ENCODE measurements at places on chromosomes 5 and 9. TPM values are rescaled to one million over a fixed set of nuclear protein-coding genes. Genes with fewer than 3 reads are reported as not detected.

Gene SAPCD2
- total RNA-seq: 0.84 TPM

- no peak overlapping the region for H3K4me3 ChIP-seq
- no peaks in the 10 kb centered on the region for H3K27me3 ChIP-seq
- no peak overlapping the region for H3K27ac ChIP-seq
- no peaks in the 10 kb centered on the region for H3K36me3 ChIP-seq
- H3K4me1 ChIP-seq: no peaks in the 10 kb centered on the region
Observed at GRCh38 chr5:4531756-4532704, 608.1 kb upstream of the ADAMTS16 start.

Gene PSD2
- total RNA-seq: not detected

Gene ARAP3
- total RNA-seq: 42.4 TPM

GRCh38 chr9:114958021-114958843, 27.8 kb upstream of the TNFSF8 start:
- no peaks in the 10 kb centered on the region for H3K27me3 ChIP-seq
- H3K4me3 ChIP-seq: peak overlapping the region; percentile 2
- peak overlapping the region; percentile 70 for H3K27ac ChIP-seq
- no peaks in the 10 kb centered on the region for H3K36me3 ChIP-seq
- peak; percentile 79 for DNase-seq

Gene IFNK
- total RNA-seq: not detected

- H3K36me3 ChIP-seq: peaks cover 44% of the 10 kb centered on the region
- peaks cover 44% of the 10 kb centered on the region for H3K4me1 ChIP-seq
Observed at GRCh38 chr5:149550268-149550583, 1.0 kb downstream of the CSNK1A1 start.

DNA sequence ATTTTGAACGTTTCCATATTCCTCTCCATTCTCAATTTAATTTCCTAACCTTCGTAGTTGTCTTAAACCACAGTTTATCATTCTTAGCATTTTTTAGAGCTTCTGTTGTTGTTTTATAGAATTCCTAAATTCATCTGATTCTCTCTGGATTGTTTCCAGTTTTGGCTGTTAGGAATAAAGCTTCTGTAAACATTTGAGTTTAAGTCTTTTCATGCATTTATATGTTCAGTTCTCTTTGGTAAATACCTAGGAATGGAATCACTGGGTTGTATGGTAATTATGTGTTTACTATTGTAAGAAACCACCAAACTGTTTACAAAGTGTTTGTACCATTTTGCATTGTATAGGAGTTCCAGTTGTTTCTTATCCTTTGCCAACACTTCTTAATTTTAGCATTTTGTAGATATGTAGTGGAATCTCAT, 29.7 kb downstream of the GPR21 start:
- H3K36me3 ChIP-seq: peaks cover 29% of the 10 kb centered on the region
- H3K27ac ChIP-seq: no peak overlapping the region
- no peak overlapping the region for H3K4me3 ChIP-seq
- DNase-seq: no peak
- no peaks in the 10 kb centered on the region for H3K27me3 ChIP-seq
- H3K4me1 ChIP-seq: no peaks in the 10 kb centered on the region

Gene GCNT4
- 2.8 TPM for total RNA-seq

GRCh38 chr9:36118706-36119105, 17.8 kb upstream of the GLIPR2 start:
- no peaks in the 10 kb centered on the region for H3K4me1 ChIP-seq
- no peak overlapping the region for H3K4me3 ChIP-seq
- H3K36me3 ChIP-seq: peaks cover 13% of the 10 kb centered on the region

Gene TMC1
- total RNA-seq: not detected

Gene UNC13B
- total RNA-seq: 92.1 TPM

DNA sequence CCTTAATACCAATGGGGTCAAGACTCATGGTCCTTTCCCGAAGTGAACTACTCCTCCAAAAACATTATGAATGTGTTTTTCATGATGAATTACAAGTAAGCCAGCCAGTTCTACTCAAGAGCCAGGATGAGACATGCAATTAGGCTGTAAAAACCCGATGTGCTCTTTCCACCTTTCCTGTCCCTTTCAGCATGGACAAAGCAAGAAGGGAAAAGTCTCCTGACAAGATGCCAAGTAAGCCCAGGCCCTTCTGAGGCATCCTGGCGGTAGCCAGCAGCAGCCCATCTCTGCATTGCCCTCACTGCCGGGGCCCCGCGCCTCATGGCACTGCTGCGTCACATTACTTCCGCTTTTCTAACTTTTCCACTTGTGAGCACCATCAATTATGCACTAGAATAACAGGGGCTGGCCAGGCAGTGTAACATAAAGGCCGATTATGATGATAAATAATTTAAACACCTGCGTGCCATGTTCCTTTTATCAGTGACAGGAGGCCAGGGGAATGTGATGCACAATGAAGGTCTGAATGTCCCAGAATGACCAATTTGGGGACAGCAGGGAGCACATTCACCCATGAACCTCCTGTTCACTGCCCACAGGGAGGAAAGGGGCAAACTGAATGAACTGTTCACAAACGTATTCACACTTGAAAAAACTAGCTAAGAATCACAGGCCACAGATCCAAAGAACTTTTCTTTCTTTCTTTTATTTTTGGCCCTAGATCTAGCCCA, 37.4 kb downstream of the EFNA5 start:
- no peak overlapping the region for H3K4me3 ChIP-seq
- no peaks in the 10 kb centered on the region for H3K36me3 ChIP-seq
- H3K27me3 ChIP-seq: no peaks in the 10 kb centered on the region
- no peak for DNase-seq
- no peak overlapping the region for H3K27ac ChIP-seq
- no peaks in the 10 kb centered on the region for H3K4me1 ChIP-seq

- no peaks in the 10 kb centered on the region for H3K36me3 ChIP-seq
- no peak for DNase-seq
- no peak overlapping the region for H3K4me3 ChIP-seq
- H3K27ac ChIP-seq: no peak overlapping the region
- no peaks in the 10 kb centered on the region for H3K27me3 ChIP-seq
Observed at GRCh38 chr5:1169211-1170115, 31.9 kb upstream of the SLC6A19 start.

DNA sequence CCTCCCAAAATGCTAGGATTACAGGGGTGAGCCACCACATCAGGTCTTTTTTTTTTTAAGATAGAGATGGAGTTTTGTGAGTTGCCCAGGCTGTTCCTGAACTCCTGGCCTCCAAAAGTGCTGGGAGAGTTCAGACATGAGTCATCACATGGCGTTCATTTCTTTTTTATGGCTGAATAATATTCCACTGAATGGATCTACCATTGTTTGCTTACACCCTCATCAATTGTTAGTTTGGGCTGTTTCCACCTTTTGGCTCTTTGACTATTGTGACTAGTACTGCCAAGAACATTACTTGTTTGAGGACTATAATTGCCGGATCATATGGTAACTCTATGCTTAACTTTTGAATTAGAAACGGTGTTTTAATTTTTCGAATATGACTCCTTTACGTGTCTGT, 787 bp upstream of the N4BP3 start:
- peaks cover 27% of the 10 kb centered on the region for H3K4me1 ChIP-seq
- H3K27ac ChIP-seq: no peak overlapping the region
- no peak for DNase-seq
- H3K27me3 ChIP-seq: peaks cover 34% of the 10 kb centered on the region
- no peak overlapping the region for H3K4me3 ChIP-seq
- H3K36me3 ChIP-seq: no peaks in the 10 kb centered on the region

Gene CDH9
- total RNA-seq: not detected

GRCh38 chr9:114345493-114346065, 15.9 kb downstream of the ORM2 start:
- no peaks in the 10 kb centered on the region for H3K27me3 ChIP-seq
- H3K4me3 ChIP-seq: no peak overlapping the region
- H3K4me1 ChIP-seq: peaks cover 23% of the 10 kb centered on the region
- DNase-seq: no peak
- peaks cover 97% of the 10 kb centered on the region for H3K36me3 ChIP-seq

- no peak for DNase-seq
- no peaks in the 10 kb centered on the region for H3K4me1 ChIP-seq
- no peaks in the 10 kb centered on the region for H3K27me3 ChIP-seq
- no peak overlapping the region for H3K27ac ChIP-seq
- no peak overlapping the region for H3K4me3 ChIP-seq
- no peaks in the 10 kb centered on the region for H3K36me3 ChIP-seq
Observed at GRCh38 chr9:132005899-132006298, 73.8 kb downstream of the MED27 start.

Gene CCDC152
- total RNA-seq: 0.78 TPM

GRCh38 chr9:19918630-19919029, 129.8 kb upstream of the SLC24A2 start:
- no peak overlapping the region for H3K27ac ChIP-seq
- H3K4me1 ChIP-seq: no peaks in the 10 kb centered on the region
- no peak overlapping the region for H3K4me3 ChIP-seq

Gene TUSC1
- total RNA-seq: 15.0 TPM

DNA sequence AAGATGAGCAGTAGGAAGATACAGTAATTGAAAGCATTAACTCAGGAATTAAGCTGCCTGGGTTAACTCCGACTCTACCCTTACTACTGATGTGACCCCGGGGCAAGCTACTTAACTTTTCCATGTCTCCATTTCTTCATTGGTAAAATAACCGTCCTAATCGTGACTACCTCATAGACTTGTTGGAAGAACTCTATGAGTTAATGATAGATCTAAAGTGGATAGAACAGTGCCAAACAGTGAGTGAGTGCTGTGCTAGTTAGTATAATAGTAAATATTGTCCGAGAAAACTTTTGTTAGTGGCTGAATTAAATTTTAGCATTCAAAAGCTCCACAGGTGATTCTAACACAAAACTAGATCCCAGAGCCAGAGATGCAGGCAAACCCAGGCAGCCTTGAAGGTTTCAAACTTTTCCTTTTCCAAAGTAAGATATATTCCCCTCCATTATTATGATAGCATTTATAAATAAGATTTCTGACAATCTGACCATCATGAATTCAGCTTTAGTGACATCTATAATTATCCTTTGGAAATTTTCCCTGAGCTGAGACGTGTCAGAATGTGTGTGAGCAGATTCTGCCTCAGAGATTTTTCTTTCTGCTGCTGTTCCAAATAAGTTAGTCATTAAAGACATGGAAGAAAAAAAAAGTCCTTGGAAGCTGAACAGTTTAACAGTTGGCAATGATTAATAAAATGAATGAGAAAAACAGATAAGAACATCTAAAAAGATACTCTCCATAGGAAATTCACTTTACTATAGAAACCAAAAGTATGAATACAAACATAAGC, 369.5 kb downstream of the PRELID2 start:
- no peaks in the 10 kb centered on the region for H3K27me3 ChIP-seq
- H3K4me1 ChIP-seq: no peaks in the 10 kb centered on the region
- no peak overlapping the region for H3K4me3 ChIP-seq
- H3K27ac ChIP-seq: no peak overlapping the region

GRCh38 chr9:35071814-35072460, 488 bp downstream of the VCP start:
- DNase-seq: peak; percentile 95
- H3K36me3 ChIP-seq: peaks cover 16% of the 10 kb centered on the region
- H3K27ac ChIP-seq: peak overlapping the region; percentile 100
- no peaks in the 10 kb centered on the region for H3K27me3 ChIP-seq

Gene SH3TC2
- 1.4 TPM for total RNA-seq

DNA sequence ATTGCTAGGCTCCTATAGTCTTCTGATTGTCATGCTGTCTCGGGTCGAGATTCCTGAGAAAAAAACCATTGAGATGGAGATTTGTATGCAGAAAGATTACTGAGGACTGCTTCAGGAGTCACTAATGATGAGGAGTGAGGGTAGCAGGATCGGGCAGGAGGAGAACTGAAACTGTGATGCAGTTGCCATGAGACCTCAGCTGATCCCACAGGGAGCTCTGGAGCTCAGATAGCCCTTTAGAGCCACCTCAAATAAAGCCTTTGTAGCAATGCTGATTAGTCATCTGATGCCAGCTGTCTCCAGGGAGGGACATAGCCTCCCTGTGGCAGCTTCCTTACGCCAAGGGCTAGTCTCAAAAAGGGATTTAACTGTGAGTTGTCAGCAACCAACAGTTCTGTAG, 256.9 kb downstream of the DMAC1 start:
- no peaks in the 10 kb centered on the region for H3K27me3 ChIP-seq
- no peak overlapping the region for H3K27ac ChIP-seq
- H3K36me3 ChIP-seq: no peaks in the 10 kb centered on the region
- no peak for DNase-seq
- H3K4me3 ChIP-seq: no peak overlapping the region

Gene KIF4B
- total RNA-seq: 0.17 TPM
